ENCODE measurements at places on chromosomes 13 and 19.

GRCh38 chr19:32287811-32288227 lies 57.6 kb upstream of the ZNF507 start:
- no peak for DNase-seq

DNA sequence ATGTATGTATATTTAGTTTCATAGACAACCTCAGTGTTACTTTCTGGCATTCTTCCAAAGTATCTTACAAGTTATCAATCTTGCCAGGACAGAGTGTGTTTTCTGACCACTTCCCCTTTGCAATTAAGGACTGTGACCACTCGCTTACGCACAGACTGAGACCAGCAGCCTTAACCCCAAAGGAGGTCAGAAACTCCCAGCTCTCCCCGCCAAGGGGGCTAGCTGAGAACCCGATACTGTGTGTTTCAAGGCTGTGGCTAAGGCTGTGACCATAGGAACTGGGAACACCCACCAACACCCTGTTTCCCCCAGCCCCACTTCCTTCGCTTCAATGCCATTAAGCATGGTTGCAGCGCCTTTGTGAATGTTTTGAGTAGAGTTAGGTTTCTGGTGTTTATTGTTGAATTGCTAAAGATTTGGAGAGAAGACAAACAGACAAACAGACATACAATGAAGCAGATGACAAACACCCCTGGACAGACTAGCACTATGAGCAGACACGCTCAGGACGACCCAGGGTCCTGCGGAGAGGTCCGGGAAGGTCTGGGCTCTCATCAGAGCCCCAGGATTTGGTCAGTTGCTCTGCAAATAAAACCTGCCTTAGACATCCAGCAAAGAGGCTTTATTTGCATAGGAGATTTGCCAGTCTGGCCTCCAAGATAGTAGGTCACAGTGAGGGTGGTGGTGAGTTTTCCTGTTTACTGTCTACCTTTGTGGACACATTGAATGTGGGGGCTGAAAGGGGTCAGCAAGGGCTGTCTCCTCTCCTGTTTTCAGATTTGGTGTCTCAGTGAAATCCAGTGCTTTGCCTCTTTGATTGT lies 25.0 kb upstream of the TNFSF11 start:
- DNase-seq: no peak

DNA sequence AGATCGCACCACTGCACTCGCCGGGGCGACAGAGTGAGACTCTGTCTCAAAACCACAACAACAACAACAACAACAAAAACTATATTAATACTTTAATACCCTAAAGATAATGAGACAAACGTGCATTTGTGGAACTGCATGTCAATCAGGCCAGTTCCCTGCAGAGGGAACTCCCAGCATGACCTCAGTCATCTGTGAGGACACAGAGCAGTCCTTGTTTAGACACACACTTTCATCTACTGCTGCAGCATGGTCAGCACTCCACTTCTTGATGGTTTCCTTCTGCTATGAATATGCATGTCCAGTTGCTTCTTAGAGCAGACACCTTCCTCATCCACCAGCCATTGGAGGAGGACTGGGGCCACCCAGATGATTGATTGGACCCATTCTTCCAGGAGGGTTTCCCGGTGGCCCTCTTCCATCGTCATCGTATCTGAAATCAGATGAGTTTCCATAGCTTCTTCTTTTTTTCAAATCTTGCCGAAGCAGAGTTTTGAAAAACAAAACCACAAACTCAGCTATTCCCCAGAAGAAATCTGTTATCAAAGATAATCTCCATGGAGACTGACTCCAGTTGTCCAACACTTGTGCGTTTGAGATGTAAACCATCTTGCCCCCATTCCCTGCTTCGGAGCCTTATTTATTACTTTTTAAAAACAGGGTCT lies 26.5 kb downstream of the ZNF607 start:
- DNase-seq: no peak

DNA sequence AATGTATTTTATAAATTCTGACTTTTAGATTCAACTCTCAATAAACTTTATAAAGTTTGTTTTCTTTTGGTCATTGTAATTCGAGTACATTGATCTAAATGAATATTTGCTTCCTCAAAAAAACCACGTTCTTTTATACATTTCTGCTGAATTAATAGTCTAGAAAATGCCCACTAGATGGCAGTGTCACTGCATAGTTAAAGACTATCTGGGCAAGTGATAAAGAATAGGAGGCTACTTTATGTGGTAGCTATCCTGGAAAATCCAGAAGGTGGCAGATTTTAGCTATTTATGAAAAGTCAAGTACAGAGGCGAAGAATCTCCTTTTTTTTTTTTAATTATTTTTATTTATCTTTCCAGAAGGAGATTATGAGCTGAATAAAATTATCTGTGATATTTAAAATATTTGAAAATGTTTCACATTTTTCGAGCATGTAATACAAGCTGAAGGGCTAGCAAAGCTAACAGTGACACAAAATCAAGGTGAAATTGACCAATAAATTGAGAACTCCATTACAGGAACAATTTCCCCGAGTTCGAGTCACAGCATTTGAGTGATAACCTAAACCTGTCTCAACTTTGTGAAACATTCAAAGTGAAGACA lies 221.8 kb downstream of the OLFM4 start:
- no peak for DNase-seq

DNA sequence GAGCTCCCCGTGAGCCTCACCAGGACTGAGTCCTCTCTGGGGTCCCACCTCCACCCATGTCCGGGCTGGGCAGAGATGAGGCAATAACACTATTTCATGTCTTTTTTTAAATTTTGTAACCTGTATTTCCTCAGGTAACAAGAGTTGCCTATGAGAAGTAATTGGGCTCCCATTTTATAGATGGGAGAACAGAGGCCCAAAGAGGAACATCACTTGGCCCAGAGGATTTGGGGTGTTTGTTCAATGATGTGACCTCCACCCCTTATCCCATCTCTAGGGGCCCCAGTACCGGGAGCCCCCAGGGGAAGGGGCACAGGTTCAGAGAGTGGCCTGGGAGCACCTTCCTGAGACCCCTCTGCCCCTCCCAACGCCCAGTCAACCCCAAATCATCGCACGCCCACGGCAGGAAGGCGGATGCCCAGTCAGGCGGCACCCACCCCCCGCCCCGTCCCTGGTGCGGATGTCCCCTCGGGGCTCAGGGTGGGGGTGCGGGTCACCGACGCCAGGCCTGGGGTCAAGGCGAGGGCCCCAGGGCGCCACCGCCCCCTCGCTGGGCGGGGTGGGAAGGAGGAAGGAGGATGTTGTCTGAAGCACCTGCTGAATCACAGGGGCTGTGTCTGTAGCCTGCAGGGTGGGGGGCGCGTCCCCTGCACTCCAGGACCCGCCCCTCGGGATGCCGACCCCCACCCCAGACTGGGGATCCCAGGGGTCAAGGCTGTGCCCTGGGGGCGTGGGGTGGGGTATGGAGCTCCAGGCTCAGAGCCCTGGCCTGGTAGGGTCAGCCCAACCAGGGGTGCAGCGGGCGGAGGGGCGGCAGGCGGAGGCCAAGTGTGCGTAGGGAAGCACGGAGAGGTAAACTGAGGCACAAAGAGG lies 9.0 kb upstream of the CIRBP start:
- peak; percentile 50 for DNase-seq

DNA sequence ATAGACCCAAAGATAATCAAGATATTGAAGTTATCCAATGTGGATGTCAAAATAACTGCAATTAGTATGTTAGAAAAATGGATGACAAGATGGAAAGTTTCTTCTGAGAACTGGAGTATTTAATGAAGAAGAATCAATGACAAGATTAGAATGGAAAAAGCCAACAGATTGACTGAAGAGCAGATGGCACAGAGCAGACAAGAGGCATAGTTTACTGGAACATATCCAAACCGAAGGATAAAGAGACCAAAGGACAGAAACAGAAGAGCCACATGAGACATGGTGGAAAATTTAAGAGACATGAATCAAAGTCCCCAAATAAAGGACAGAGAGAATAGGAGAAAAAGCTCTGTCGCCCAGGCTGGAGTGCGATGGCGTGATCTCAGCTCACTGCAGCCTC lies 89.6 kb upstream of the RXFP2 start:
- no peak for DNase-seq

GRCh38 chr19:4368128-4368820 lies 24.9 kb downstream of the MPND start:
- no peak for DNase-seq

DNA sequence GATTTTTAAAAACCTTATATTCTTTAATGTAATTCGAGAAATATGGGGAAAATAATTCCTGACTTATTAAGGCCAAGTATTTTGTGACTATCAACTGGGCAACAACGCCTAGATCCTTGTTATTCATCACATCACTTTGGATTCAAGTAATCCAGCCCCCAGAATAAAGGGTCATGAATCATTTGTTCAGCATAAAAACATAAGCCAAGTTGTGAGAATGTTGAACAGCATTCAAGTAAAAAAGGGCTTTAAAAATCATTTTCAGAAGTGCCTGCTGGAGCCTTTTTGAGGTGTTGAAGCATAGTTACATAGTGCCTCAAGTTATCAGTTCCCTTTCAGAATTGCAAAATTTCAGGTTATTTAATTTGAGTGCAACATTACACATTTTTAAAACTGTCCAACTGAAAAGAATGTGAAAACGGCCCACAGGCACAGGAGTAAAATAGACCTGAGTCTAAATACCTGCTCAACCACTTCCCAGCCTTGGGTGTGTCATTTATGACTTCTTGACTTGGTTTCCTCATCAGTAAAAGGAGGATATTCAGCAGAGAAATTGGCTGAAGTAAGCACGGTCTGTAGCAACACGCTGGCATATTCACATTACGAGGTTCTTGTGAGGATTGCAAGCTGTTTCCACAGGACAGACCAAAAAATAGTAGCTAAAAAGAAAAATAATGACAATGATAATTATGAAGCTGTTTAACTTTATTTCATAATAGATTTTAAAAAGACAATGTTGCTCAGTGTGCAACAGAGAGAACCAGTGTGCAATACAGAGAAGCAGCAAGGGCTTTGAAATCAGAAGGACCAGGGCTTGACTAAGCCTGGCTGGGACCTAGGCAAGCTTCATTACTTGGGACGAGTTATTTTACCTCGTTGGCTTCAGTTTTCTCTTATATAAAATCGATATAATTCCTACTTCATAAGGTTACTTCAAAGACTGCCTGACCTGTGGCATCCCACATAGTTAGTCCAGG lies 56.6 kb downstream of the MBNL2 start:
- no peak for DNase-seq

- DNase-seq: no peak
These were observed 132.2 kb downstream of the FREM2 start for GRCh38 chr13:38819053-38819452.

DNA sequence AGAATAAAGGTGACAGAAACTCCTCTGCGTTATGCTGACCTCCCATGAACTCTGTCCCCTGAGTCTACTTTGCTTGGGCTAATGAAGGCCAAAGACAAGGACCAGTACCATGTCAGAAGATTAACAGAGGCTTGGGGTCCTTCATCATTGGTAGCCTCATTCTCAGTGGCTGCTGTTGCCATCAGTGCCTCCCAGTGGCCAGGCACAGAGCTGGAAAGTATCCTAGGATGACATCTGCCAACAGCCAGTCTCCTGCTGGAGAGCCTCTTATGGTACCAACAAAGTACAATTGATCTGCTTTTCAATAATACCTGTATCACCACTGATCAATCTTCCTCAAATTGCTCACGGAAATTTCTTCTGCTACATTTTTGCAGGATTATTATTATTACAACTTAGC lies 281.6 kb downstream of the DNAJC15 start:
- DNase-seq: no peak

- no peak for DNase-seq
These were observed 1596.6 kb downstream of the SLITRK5 start for GRCh38 chr13:89267734-89268133.

DNA sequence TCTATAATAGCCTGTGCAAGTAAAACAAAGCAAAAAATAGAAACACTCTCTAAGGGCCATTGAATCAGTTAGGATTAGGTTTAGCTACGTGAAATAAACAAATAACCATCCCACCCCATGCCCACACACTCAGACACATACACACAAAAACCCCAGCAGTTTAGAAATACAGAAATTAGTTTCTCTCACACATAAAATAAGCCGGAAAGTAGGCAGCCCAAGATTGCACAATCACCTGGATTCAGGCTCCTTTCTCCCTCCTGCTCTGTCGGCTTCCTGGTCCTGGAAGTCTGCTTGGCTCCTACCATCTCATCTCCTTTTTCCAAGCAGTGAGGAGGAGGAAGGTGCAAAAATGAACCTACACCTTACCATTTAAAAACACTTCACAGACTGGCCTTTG lies 22.6 kb upstream of the USP12 start:
- no peak for DNase-seq

DNA sequence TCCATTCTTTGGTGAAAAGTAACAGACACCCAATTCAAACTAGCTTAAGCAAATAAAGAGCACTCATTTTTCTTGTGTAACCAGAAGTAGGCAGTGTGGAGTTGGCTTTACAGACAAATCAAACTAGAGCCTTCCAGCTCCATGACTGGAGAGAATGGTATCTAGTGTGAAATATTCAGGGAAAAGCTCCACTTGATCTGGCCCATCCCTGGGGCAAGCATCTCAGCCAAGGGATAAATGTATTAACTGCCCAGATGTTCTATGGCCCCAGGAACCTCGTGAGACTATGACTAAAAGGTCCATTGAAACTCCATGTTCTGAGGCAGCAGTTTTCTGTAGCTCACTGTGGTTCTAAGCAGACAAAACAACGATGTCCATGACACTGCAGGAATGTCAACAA lies 49.9 kb downstream of the TBC1D4 start:
- no peak for DNase-seq

DNA sequence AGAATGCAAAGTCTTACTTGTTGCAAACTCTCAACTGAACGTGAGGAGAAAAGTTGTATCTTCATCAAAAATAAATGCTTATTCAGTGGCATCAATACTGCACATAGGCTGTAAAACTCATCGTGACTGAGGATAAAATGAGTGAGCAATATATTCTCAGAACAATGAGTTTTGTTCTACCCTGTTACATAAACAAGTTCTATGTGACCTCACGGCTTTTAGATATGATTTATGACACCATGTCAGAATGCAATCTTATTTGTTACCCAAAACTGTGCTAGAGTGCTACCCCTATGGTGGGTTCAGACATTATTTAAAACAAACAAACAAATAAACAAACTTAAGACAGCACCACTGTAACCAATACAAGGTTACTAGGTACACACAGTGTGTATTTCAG lies 55.4 kb downstream of the FOXO1 start:
- DNase-seq: no peak
